Activated T-cell treated with anti-CD3 and anti-CD28 coated beads, Interleukin-2, amount 50 U/mL, for 1 hour (primary cell): ENCODE measurements at places on chromosomes 13 and 19.
A peak's percentile ranks its signal among the peaks of the same experiment; 100 is the strongest.

GRCh38 chr19:3135961-3136683 lies at the start of gene GNA15:
Gene GNA15 (plus strand): TSS chr19:3136033. CDS start chr19:3136451, 418 bp downstream.
- DNase-seq, result peak; percentile 52

- no peak for DNase-seq
Measured at GRCh38 chr13:33318744-33319143, 33.2 kb upstream of the STARD13 start.

- DNase-seq, result no peak
Measured at GRCh38 chr13:41501281-41501680, 43.9 kb downstream of the RGCC start.

GRCh38 chr13:42548731-42549551 lies 25.0 kb upstream of the TNFSF11 start:
- DNase-seq, result no peak

GRCh38 chr13:76758738-76759137 lies 127.5 kb downstream of the KCTD12 start:
- no peak for DNase-seq

- no peak for DNase-seq
Measured at GRCh38 chr19:28170066-28170465, 1042.9 kb downstream of the UQCRFS1 start.

- peak; percentile 51 for DNase-seq
Measured at GRCh38 chr13:43879755-43880181, at the start of gene LACC1. Gene LACC1 (plus strand): TSS chr13:43879904. CDS start chr13:43880986, 1,082 bp downstream.

DNA sequence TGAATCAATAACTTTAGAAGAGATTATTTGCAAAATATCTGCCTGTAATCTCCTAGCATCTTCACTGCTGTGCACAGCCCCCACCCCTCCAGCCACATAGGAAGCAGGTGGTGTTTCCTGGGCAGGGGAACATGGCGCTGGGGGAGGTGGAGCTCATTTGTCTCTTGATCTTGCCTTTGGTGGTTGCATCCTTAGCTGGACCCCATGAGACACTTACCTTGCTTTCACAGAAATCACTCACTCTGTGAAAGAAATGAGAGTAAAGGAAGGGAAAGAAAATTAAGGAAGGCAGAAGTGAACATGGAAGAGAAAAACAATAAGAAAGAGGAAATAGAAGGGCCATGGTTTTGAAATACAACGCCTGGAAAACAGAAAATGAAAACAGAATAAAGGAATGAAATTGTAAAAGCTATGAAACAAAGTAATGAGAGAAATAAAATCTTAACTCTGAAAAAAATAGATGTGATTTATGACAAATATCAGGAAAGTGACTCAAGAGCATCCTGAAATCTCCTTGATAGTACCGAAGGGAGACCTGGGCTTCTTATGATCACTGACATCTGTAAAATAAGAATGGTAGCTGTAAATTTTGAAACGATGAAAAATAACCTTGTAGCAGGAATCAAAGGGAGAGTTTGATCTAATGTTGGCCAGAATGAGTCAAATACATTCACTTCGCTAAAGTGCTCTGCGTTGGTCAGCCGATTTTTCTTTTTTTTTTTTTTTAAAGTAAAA lies 17.2 kb upstream of the RNASEH2B start:
- peak; percentile 36 for DNase-seq

DNA sequence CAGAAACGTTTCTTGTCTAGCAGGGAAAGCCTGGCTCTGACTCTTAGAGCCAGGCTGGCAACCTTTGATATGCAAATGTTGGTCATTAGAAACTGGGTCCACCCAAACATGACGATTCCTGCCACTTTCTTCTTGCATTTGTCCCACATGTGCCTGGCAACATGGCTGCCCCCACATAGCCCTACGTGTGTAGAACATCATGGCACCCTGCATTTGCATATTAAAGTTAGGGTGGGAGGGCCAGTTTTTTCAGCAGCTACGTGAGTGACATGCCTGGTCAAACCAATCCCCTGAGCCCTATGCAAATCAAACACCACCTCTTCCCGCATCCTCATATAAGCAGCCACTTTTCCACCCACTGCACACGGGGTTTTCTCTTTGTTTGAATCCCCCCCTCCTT lies 95.0 kb downstream of the LIG4 start:
- no peak for DNase-seq

DNA sequence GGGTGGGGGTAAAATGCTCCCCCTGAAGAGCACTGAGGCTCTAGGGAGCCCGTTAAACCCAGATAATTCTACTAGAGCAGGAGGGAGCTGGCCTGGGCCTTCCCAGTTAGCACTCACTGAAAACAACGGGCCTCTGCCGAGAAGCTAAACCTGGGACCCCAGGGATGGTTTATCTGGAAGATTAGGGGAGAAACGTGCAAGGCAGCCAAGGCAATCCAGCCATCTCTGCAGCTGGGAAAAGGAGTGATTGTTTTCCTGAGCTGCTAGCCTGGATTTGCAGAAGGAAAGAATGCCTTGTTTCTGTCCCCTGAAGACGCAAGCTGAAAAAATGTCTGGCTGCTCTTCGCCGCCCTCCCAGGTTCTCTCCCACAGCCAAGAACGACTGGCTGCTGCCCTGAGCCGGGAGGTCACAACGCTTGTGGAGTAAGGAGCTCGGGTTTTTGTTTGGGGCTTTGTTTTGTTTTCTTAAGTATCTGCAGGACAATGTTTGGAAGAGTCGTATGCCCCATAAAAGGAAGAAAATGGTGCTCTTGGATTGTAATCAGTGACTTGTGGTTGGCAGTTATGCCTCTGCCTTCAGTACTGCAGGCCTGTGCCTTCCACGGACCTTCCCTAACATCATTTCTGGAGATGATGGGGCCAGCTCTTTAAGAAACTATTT lies 31.5 kb downstream of the COL4A2 start:
- no peak for DNase-seq

DNA sequence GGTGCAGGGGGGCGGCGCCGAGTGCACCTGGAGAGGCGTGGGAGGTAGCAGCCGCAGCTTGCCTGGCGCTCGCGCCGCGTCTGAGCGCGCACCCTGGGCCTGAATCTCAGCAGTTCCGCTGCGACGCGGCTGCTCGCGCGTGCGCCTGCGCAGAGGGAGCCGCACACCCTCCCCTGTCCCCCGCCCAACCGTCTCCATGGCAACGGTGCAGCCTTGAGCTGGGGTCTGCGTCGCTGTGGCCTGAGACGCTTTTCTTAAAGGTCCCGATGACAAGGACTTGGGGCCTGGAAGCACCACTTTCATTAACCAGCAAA lies at the start of gene PNMA8B:
TSS of gene PNMA8B (minus strand) at position 82 of the 314 bp plus-strand sequence. CDS start 402 bp downstream, outside the sequence.
- peak; percentile 42 for DNase-seq

GRCh38 chr19:39379865-39380396 lies 11.0 kb downstream of the PAF1 start:
- no peak for DNase-seq

DNA sequence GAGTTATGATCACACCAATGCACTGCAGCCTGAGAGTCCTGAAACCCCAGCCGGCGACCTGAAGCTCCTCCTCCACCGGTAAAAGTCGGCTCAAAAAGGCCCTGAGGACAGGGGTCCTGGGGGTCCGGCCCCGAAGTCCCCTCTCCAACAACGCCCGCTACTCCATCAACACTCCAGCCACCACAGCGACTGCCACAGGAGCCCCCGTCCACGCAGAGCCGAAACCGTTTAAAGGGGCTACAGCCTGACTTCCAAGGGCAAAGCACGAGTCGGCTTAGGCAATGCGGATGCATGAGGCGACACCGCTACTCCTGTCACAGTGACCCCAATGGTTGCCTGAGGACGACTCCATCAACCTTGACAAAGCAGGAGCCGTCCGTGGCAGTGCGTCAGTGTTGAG lies 22.9 kb upstream of the ZNF420 start:
- DNase-seq, result no peak

DNA sequence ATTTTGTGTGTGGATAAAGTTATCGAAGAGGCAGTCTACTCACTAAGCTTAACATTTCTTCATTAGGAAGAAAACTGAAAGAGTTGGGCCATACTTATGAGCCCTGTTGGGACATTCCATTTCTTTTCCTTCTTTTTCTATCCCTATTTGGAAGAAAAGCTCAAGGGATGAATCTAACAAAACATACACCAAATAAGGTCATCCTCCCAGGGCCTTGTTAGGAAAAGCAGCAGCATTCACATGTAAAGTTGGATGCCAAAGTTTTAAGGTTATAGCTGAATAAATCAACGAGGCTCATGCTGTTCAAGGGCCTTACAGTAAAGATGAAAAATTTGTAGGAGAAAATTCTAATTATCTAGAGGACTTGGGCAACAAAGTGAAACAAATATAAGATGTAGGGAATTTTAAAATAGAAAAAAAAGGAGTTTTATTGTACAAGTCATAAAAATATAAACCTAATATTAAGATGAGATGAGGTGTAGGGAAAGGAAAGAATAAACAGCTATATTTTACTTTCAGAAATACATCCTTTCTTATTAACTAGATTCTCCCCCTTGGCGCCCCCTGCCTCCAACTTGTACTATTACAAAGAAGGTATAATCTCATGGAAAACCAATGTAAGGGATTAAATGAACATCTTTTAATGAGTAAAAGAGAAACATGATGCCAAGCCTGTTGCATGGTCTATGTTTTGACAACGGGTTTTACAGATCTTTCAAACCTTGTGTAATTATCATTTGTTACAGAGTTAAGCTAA lies 160.4 kb downstream of the PCDH20 start:
- DNase-seq, result no peak

GRCh38 chr13:45604892-45605291 lies 10.6 kb downstream of the ERICH6B start:
- no peak for DNase-seq

- DNase-seq, result no peak
Measured at GRCh38 chr13:40697711-40698110, 31.3 kb upstream of the FOXO1 start.

- no peak for DNase-seq
Measured at GRCh38 chr13:54415753-54416366, 1387.2 kb downstream of the OLFM4 start.

DNA sequence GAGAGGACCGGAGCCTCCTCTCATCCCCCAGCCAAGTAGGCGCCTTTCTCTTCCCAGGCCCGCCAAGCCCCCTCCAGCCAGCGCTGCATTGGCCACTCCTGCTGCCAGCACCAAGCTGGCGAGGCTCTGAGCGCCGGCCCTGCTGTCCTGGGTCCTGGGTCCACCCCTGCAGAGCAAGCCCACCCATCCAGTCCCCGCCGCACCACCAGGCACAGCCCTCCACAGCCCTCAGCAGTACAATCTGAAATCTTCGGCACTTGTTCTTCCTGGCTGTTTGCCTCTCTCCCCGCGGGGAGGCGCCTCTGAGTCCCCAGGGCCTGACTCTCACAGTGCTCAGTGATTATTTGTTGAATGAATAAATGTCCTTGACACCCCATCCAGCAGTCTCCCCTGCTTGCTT lies 236.4 kb upstream of the SGCG start:
- DNase-seq, result no peak

DNA sequence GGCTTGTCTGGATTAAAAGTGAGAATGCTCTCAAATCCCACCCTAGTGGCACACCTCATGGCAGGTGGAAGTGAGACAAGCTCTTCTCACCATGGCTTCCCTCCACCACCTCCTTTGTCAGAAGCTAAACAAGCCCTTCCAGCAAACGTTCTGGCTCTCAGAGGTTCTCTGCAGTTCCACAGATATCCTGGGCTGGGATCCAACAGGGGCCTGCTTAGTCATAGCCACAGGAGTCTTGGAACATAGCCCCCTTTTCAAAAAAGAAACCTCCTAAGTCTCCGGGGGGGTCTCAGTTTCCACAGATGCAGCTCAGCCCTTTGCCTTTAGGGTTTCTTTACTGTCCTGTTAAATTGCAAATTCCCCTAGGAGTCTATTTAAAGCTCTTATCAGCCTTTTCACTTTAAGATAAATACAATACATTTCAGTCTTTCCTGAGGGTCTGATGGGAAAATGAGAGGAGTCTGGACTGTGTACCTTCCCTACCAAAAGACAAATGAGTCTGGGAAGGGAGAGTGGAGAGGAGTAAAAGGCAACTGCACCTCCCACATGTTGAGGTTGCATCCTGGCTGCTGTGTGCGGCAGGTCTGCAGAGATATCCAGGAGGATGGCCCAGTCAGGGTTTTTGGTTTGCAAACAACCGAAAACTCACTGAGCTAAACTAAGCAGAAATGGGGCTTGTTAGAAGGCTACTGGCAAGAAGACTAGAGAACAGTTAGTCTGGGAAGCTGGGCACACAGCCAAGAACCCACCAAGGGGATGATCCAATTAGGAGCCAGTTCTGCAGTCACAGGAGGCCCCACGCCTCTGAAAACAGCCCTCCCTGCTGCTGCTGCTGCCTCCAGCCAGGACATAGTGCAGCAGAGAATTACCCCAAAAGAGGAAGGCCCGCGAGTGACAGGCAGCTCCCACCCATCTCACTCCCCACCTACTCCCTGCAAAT lies 41.4 kb upstream of the SERP2 start:
- DNase-seq, result no peak

- DNase-seq, result no peak
Measured at GRCh38 chr13:33323801-33324510, 38.4 kb upstream of the STARD13 start.

DNA sequence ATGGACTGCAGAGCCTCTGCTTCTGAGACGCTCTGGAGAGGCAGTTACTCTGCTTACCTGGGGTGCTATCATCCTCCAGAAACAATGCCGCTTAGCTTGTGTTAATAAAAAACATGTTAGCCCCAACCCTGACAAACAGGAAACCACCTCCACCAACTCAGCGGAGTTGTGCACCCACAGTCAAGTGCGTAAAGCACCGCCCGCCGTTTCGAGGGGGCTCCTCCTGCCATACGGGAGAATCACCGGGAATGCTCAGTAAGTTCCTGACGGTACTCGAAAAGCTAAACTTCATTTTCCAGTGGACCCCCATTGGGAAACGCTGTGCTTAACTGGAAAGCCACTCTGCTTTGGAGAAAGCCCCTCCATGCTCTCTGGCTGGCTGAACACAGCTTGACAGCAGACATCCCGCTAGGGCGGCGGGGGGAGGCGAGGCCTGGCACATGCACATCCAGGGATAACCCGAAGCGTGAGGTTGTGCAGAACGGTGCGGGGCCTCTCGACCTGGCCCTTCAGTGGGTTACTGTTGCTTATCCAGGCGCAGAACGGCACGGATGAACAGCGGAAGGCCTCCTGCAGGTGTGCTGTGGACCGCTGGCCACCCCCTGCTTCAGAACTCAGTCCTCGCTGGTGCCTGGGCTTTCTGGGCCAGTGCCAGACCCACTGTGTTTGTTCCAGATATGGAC lies 17.1 kb downstream of the GAS6 start:
- no peak for DNase-seq

DNA sequence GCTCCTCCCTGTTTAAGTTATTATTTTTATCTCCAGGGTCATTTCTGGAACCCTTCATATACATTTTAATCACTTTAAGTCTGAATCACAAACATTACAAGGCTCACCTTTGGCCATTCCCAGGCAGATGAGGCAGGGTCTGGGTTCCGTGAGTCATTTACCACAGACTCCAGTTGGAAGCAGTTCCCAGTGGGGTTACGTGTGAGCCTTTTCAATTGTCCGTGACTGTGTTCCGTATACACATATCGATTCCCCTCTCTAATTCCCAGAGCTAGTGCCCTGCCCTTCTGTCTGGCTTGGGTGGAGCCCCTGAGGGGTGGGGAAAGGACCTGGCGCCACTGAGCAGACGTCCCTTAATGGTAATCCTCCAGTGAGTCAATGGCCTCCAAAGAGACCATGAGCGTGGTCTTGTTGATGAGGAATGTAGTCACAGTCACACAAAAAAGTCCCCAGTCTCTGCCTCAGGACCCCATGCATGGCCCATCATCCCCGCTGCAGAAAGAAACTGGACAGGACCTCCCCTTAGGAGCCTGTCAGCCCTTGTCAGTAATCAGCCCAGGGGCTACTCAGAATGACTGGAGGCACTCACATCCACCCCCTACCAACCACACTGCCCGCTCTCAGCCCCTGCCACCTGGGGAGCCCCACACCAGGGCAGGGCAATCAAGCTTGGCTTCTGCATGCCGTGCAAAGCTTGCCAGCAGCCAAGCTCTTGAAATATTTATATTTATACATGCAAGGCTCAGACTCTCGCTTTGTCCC lies 144.4 kb downstream of the ZIC5 start:
- DNase-seq, result no peak
